AG04450 (cell line): ENCODE measurements at places on chromosomes 3 and 15.

DNA sequence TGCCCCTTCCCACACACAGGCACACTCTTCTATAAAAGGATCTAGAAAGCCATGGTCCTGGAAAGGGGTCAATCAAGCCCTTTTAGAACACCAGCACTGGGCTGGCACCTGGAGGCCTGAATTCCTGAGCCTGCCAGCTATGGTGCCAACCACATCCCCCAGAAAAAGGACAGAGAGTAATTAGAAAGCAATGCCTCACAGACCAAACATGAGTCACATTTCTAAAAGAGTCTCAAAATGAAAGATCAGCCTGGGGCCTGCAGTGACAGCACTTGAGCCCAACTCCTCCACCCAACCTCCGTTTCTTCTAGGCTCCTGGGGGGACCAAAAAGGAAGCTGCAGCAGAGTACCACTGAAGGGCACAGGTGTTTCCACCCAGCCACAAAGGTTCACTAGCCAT is 14.1 kb downstream of the MYLK start:
- DNase-seq: no peak

DNA sequence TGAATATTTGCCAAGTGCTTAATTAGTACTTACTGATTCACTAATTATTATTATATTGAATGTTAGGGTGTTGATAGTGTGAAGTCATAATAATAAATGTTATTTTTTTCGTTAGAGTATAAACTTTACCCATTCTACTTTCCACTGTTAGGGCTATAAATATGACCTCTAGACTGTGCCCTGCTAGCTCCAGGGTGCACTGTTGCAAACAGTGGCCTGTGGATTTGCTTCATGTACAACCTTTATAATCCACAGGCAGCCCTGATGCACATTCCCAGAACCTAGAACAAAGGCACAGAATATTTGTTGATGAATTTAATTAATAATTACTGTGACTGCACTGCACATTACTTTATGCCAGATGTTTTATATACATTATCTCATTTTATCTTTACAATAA is 28.8 kb upstream of the LEKR1 start:
- DNase-seq: no peak

GRCh38 chr15:99657996-99658395 is 75.2 kb downstream of the LYSMD4 start:
- no peak for DNase-seq

- DNase-seq: no peak
Observed at GRCh38 chr3:186922224-186922623, 8.1 kb upstream of the ST6GAL1 start.

- no peak for DNase-seq
Observed at GRCh38 chr3:85258819-85259218, 300.0 kb downstream of the CADM2 start.

- no peak for DNase-seq
Observed at GRCh38 chr15:68623301-68623892, 44.6 kb downstream of the CORO2B start.

GRCh38 chr3:69320871-69321271 is 65.0 kb downstream of the FRMD4B start:
- DNase-seq: no peak

DNA sequence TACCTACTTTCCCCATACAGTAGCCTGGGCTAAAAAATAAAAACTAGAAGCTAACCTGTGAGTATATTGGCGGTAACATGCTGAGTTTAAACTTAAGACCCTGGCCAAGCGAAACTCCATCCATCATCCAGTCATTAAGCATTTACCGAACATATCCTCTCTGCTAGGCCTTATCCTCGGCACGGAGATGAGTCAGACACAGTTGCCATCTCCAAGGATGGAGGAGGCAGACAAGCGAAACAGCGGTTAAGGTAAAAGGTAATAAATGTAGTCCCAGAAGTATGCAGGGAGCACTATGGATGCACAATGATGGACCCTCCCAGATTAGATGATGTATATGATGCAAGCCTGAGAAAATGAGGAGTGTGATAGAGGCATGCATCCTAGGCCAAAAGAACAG is 143.6 kb downstream of the RYR3 start:
- no peak for DNase-seq

GRCh38 chr15:36527235-36528162 is 51.9 kb upstream of the CDIN1 start:
- DNase-seq: no peak

- no peak for DNase-seq
Observed at GRCh38 chr3:186506857-186507256, 37.3 kb downstream of the CRYGS start.

GRCh38 chr3:69174445-69174844 is 52.0 kb upstream of the LMOD3 start:
- no peak for DNase-seq

DNA sequence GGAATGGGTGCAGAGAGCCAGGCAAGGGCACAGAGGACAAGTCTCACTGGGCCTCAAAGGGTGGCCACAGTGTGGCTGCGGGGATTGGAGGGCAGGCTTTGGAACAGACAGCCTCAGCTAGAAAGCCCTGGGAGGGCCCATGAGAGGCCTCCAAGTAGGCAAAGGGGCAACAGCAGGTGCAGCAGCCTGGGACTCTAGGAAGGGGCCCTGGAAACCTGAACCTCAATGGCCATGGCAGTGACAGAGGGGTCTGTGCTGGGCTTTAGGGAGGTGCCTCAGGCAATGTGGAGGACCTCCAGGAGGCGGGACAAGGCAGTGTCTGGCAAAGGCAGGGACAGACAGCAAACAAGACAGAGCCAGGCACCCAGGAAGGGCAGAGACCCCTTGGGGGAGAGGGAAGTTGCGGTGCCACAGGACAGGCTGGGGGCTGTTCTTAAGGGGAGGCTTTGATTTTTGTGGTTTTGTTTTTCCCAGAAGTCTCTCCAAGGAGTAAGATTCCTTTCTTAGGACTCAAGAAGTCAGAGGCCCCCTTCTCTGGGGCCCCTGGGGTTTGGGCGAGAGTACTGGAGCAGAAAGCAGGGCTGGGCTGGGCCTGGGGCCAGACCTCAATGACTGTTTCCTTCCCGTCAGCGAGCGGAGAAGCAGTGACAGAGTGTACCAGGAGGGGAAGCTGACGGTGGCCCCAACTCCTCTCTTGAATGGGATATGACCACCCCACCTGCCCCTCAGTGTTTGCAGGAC is 9.7 kb downstream of the STOML1 start:
- DNase-seq: peak; percentile 58

GRCh38 chr3:177603148-177603603 is 405.9 kb upstream of the TBL1XR1 start:
- no peak for DNase-seq

GRCh38 chr3:141255846-141256261 is 24.2 kb downstream of the PXYLP1 start:
- no peak for DNase-seq

DNA sequence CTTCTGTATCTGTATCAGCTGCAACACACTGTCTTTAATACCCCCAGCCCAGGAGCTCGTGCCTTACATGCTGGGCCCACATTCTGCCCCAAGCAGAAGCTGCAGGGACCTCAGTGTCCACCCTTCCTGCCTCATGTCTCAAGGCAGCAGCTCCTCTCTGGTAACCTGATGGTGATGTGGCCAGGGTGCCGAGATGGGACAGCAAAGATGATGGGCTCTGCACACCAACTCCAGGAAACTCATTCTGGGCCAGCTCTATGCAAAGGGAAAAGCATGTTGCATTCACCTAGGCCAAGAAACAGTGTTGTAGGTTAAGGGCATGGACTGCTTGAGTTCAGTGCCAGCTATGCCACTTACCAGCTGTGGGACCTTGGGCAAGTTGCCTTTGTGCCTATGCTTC is 79.5 kb upstream of the PRR23C start:
- DNase-seq: no peak

DNA sequence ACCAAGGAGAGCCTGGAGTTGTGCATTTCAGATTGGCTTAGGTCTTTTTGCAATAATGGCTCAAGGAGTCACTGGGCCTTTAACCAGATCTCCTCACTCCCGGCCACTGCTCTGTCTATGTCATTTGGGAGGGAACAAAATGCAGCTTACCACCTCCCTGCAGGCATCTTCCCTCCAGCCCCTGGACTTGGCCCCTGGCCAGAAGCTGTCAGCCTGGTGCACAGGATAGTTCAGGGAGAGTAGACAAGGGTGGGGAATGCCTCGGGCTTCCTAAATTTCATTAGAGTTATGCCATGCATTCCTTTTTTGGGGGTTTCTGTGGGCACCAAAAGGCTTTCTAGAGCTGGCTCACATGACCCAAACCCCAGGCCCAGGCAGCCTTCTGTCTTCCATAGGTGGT is 70.2 kb upstream of the HRH1 start:
- no peak for DNase-seq

DNA sequence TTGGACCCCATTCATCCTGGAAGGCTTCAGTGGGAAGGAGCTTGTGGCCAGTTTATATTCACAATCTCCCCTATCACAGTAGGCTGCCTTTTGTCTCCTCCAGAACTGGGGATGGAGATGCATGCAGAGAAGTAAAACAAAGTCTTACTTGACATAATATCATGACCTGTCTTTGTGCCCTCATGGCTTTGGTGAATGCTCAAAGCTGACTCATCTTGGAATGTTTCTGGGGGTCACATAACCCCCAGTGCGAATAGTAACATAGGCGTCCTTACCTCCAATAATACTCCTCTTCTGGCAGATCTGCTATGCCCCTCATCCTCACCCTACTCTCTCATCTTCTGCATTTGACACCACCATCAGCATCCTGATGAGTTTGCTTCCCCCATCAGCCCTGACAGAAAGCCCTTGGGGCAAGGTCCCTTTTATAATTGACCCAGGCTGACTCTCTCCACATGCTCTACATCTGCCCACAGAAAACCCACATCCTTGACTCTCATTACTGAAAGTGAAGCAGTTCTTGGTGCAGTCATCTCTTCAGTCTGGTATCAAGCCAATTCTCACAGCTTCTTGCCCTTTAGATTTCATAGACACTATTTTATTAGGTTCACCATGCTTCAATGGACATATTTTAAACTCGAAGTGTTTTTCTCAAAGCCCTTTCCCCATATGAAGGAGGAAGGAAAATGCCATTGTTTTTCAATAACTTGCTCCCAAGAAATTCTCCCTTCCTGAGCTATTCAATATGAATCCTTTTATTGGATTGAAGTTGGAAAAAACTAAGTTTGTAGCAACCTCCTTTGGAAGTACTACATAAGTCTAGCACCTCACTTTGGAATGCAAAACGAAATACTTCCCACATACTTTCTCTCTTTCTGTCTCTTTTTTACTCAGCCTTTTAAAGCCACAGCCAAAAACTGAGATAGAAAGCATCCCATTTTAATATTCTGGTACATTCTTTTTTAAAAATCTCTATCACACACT is 36.6 kb downstream of the OSTN start:
- DNase-seq: no peak

DNA sequence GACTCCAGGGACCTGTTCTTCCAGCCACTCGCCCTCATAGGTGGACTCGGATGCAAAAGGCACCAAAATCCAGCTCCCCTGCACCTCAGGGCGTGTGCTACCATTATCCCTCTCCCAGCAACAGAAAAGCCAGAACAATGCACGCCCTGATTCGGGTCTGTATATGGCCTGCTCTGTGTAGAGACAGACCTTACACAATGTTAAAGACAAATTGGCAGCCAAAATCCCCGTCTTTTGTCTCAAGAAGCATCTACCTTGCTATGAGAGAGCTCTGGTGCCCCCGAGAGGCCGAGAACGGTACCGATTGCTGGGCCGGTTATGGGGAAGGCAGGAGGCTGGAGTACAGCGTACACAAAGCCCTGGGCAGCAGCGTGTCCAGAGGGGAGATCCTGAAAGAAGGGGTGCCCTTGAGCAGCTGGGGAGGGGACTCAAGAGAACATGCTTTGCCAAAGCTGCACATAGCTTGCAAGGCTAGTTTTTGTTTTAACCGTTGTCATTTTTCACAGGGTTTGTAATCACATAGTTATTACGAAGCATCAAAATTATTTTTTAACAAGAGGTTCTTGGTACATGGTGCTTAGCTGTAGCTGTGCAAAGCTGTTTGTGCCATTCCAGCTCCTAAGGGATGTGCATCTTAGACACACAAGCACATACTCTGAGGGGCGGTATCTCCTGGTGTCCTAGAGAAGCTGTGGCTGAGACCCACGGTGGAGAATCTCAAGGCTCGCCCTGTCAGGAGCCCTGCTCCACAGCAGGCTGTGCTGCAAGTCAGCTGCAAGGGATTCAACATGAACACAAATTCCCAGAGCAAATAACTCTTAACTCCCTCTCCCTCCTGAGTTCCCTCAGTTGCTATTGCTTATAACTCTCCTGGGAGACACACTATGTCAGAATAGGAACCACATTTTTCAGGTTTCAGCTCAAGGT is 461.5 kb upstream of the PPP2R3A start:
- DNase-seq: peak; percentile 23

DNA sequence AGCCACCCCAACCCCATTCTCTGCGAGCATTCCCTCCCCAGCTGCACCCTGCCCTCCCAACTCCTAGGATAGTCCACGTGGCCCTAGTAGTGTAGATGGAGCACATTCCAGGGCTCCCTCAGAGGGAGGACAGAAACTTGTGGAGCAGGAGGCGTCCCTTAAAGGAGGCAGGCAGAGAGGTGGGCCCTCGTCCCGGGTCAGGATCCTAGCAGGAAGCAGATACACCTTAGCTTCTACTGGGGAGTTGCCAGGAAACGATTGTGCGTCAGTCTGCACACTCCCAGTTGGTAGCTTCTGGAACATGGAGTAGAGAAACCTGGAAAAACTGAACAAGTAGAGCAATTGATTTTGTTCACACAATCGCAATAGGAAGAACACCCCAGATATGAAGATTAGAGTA is 43.9 kb upstream of the KLHL25 start:
- no peak for DNase-seq

GRCh38 chr3:140731440-140732119 is 53.7 kb downstream of the TRIM42 start:
- DNase-seq: no peak

GRCh38 chr3:40396406-40396805 is 9.4 kb downstream of the ENTPD3 start:
- no peak for DNase-seq

DNA sequence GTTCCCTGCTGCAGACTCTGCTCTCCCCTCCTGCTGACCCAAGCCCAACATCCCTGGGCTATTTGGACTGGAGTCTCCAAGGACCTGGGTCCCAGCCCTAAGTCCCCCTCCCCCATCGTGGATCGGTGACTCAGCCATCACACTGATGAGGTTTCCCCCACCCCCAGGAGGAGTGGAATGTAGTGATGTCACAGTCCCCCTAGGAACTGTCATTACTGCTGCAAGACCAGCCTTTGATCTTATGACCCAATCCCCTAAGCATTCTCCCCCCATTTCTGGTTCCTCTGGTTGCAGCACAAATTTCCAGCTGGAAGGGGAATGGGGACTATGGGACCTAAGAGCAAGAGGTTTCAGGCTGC is 63.4 kb upstream of the CSPG4 start:
- no peak for DNase-seq

DNA sequence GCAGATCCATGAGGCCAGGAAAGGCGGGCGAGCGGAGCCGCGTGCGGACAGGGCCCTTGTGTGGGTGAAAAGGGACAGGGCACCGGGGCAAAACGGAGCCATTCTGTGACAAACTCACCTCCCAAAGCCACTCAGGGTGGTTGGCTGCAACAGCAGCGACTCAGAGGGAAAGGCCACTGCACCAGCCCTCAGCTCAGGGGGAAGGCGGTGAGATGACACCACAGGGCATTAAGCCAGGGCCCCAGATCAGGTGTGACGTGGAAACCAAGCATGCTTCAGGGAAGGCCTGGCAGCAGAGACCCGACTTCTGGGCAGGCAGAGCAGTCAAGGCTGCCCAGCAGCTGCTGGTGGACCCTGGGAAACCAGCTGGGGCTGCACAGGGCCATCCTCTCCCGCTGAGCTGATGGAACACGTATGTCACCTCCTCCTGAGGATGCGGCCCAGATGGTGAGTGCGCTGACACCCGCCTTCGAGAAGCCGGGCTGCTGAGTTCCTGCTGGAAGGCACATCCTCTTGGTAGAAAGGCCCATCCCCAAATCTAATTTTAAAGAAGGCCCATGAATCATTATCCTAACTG is 82.3 kb downstream of the CHSY1 start:
- DNase-seq: no peak

GRCh38 chr3:24538891-24539290 is 44.2 kb upstream of the THRB start:
- DNase-seq: no peak
